Esophagus squamous epithelium (tissue), 5 donors: ENCODE measurements at places on chromosomes 4 and X.

DNA sequence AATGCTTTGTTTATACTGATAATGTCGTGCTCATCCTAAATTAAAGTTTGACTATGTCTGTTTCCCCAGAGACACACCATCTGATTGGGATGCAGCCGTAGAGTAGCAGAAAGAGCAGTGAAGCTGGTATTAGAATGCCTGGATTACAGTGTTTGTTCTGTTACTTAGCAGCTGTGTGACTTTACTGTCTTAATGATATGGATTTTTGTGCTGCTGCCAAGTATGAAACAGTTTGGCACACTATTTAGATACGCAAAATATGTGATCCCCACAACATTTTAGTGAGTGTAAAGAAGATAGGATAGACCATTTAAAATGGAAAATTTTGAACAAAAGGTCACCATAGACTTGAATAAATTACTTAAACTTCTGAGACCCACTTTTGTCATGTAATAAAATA, 1.2 kb upstream of the CHIC1 start:
- no peak for DNase-seq

DNA sequence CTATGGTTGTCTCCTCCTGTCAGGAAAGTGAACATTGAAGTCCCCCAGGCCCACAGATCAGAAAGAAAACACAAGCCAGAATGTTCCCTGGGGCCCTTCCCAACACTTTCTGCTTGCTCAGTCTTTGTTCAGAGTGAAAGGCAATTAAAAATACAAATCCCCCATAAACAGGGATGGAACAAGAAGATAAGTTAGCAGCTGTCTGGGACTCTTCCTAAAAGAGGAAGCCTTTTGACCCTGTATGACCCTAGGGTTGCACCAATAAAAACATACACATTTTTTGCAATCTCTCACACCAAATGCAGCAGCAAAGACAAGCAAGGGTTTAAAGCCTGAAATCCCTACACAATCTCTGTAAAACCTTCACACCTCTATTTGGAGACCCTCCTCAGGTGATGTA, 22.6 kb downstream of the IRF2 start:
- DNase-seq: no peak

DNA sequence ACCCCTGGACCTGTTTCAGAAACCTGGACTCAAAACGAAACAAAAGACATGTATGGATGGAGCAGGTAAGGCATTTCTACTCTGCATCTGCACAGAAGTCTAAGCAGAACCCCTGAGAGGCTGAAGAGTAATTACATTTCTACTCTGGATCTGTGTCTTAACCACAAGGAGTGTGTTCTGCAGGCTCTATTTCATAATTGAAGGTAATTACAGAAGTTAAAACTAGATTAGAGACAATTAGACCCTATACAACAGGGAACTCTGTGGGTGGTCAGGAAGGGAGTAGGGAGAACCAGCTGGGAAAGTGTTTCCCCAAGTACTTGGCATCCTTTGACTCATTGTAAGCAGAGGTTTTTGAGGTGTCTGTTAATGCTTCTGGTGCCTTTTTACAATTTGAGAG, 69.8 kb downstream of the IGSF1 start:
- DNase-seq: no peak

DNA sequence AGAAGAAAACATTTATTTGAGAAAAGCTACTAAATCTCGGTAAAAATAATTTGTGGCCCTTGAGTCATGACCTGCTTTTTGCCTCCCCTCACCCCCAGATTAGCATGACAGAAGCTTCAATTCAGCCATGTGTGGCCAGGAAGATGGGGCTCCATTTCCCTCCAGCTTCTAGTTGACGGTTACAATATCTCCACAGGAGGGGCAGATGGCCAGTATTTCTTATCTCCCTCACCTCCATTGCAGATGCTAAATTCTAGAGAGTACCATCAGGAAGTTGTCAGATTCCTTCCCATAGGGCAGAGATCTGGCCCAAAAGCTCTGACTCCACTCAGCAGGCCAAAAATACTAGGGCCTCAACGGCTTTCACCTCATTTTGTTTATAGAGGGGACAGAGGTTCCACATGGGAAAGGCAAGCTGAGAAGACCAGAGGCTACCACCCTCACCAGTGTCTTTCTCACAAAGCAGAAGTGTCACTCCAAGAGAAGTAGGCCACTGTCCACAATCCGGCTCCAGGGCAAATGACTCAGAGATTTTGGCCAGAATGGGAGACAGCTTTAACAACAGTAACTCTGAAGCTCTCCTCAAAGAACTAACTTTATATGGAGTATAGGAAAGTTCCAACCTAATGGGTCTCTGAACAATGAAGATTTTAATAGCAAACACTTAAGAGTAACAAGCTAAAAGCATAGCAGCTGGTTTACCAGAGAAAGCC, 108.3 kb downstream of the TBC1D19 start:
- DNase-seq: no peak

- DNase-seq: no peak
These were observed 147.9 kb downstream of the NSUN7 start for GRCh38 chr4:40897557-40898203.

- no peak for DNase-seq
These were observed 828.6 kb downstream of the ADGRL3 start for GRCh38 chr4:62028745-62029144.

- no peak for DNase-seq
These were observed 49.3 kb downstream of the KDR start for GRCh38 chr4:55075823-55076716.

DNA sequence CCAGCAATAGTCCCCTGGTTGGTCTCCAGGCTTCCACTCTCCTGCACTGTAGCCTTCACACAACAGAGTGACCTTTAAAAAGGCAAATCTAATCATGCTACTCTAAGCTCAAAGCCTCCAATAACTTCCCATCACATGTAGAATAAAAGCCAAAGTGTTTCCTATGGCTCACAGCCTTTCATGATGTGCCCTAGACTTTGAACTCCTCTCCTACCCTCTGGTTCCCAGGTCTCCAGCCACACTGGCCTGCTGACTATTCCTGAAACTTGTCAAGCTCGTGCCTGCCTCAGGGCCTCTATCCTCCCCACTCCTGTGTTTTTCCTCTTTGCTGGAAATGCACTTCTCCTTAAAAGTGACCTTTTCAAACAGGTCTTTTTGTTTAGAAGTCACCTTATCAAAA, 3.1 kb downstream of the MANBA start:
- no peak for DNase-seq

GRCh38 chrX:19864736-19865135, 22.7 kb downstream of the SH3KBP1 start:
- no peak for DNase-seq

- no peak for DNase-seq
These were observed 157.0 kb downstream of the TMEM164 start for GRCh38 chrX:110159865-110160264.

DNA sequence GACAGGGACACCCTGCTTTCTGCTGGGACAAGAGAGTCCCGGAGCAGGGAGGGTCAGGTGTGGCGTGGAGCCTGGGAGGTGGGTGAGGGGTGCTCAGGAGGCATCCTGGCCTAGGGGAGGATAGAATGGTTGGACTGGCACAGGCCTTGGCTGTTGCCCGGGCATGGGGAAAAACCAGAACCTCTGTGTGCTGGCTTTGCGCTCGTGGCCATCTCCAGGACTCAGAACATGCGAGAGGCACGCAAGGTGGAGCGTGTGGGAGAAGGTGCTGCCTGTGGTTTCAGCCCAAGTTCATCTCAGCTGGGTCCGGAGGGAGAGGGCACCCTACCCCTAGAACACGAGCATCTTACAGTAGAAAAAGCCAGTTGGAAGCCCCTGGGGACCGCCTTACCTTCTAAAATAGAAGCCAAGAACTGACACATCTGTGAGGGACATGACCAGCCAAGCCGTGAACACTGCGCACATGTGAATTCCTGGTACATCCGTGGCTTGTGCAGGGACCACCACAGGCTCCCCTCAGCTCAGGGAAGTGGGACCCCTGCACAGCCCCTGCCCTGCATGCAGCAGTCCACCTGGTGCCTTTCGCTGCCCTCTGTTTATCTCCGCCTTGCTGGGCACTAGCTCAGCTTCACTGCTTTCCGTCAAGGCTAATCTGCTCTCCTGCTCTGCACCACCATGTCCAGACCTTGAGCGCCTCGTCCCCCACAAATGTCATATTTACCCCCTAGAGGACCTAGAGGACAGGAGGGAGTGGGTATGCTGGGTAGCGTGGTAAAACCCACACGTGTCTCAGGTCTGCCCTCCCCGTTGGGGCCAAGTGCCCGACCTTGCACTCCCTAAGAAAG, 13.5 kb downstream of the MSANTD1 start:
- DNase-seq: no peak

DNA sequence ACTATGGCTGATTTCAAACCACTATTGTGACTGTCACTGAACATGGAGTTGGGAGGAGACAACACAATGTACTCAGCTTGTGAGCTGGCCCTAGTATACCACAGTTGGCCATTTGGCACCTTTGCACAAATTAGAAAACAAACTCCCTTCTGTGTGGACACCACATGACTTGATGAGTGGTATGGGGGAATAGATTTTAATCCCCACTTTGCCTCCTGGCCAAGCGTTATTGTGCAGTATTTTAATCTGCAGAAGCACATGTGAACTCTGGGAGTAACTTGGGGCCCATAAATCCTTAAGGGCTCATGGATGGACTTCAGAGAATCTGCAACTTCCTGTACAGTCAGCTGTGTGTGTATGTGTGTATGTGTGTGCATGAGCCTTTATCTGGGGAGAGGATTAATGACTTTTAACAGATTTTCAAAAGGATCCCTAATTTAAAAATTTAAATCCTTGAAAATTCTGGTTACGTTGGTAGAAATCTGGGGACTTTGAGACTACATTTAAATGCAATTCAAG, 105.0 kb upstream of the PAQR3 start:
- no peak for DNase-seq

DNA sequence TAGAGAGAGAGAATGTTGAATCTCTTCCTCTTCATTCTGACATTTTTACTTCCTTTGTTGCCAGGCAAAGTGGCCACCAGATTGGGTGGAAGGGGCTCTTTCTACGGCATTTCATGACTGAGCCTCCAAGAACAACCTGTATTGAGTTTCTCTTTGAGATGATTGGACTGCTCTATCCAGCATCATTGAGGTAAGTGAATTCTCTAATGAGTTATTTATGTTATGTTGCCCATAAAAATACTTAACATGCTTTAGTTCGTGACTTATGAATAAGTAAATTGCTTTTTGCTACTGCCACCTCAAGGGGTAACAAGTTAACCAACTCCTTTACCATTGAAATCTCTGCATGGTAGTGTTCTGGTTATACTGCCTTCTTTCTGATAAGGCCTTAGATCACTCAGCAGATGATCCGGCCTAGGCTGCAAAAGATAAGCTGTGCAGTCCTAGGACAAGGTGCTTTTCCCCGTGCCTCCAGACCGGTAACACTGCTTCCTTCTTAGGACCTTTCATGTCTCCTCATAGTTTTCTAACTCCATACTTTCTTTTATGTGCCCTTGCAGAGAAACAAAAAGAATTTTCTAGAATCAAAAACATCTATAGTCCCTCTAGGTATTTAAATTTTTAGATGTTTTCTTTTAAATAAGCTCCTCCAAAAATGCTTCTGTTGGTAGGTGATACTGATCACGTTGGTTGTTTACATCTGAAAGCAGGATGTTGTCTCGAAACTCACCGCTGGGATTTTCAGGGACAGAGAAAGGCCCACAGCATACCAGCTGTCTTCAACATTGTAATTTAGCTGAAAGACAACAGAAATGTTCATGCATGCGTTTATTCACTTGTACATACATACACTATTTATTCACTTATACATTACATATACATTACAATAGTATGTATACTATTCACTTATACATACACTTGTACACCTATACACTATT, 157.1 kb upstream of the RBPJ start:
- no peak for DNase-seq

- no peak for DNase-seq
These were observed 162.5 kb upstream of the MED14 start for GRCh38 chrX:40897718-40898270.

DNA sequence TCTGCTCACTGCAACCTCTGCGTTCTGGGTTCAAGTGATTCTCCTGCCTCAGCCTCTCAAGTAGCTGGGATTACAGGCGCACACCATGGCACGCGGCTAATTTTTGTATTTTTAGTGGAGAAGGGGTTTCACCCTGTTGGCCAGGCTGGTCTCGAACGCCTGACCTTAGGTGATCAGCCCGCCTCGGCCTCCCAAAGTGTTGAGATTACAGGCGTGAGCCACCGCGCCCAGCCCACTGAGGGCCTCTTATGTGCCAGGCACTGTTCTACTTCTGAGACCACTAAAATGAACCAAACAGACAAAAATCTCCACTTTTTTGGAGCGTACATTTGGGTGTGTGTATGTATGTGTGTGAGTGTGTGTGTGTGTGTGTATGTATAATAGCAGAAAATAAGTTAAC, 117.2 kb upstream of the H2AZ1 start:
- DNase-seq: no peak

DNA sequence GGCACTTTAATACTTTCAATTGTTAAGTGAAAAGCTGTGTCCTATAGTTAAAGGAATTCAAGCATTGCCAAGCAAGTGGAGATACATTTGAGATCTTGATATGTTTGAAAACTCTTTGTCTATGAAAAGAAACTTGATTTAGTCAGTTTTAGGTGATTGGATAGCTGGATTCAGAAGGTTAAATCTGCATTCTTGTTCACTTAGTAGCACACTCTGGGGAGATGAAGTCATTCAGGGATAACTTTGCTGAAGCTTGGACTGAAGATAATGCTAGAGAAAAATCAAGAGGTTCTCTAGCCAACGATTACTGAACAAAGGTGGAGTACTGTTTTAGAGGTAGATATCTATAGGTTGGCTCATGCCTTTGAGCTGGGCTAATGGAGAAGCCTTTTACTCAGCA, 90.6 kb downstream of the DCAF8L2 start:
- DNase-seq: no peak

GRCh38 chrX:103818842-103819619, 13.0 kb downstream of the RAB9B start:
- DNase-seq: no peak

DNA sequence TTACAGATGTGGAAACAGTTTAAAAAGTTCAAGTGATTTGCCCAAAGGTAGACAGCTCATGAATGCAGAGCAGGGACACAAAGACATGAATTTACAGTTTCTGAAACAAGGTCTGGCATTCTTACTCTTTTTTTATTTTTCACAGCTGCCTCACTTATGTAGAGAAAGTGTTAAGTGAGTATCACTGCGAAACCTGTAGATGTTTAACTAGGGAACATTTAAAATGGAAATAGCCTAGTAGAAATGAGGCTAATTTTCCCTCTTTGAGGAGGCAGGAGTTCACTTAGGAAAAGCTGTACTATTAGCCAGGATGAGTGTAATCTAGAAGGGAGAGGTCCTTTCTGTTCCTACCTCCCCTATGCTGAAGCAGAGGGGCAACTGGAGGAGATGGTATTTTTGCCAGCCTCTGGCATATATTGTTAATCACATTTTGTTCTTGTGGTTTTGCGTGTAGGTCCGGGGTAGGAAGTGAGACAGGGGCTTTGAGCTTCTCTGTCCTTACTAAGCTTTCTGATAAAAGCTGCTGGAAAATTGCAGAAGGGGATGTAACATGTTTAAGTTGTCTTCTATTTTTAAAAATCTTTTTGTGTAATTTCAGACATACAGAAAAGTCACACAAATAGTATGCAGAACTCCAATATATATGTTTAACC, 492.8 kb upstream of the NR3C2 start:
- no peak for DNase-seq

GRCh38 chr4:73142995-73143547, 73.6 kb upstream of the COX18 start:
- DNase-seq: no peak
